Activated CD4-positive, alpha-beta T cell treated with anti-CD3 and anti-CD28 coated beads for 24 hours (primary cell): ENCODE measurements at places on chromosomes 11 and 22.

DNA sequence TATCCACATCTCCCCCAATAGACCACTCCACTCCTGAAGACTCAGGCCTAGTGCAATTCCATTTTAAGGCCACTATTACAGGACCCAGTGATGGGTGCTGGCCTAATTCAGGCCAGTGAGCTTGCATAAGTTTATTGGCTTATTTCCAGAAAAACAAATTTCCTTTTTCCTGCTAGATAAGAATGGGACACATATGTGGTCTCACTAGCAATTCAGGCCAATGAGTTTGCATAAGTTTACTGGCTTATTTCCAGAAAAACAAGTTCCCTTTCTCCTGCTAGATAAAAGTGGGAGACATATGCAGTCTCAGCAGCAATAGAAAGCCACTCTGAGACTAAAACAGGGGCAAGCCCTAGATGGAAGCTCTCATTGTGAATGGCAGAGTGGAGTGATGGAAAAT, 22.4 kb downstream of the ADM start:
- no peak for DNase-seq

- no peak for DNase-seq
Measured at GRCh38 chr11:111438846-111439520, 59.9 kb upstream of the POU2AF1 start.

DNA sequence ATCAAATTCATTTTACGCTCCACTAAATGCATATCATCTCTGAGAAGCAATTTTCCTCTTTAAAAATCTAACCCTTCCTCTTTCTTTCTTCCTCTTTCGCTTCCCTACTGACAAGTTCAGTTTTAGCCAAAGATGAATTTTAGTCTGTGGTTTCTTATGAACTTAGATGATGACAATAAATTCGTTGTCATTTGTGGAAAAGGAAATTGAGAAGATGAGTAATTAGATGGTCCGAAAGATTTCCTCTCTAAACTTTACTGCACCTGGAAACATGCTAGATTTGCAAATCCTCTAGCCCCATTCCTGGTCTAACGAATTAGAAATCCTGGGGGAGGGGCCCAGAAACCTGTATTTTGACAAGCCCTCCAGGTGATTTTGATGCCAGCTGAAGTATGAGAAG, 855.4 kb upstream of the CHORDC1 start:
- no peak for DNase-seq

- no peak for DNase-seq
Measured at GRCh38 chr11:85540635-85541205, 86.4 kb downstream of the DLG2 start.

- peak; percentile 3 for DNase-seq
Measured at GRCh38 chr22:24106385-24107381, 74.6 kb upstream of the SUSD2 start.

- DNase-seq, result no peak
Measured at GRCh38 chr22:22099833-22100812, 117.5 kb upstream of the TOP3B start.

DNA sequence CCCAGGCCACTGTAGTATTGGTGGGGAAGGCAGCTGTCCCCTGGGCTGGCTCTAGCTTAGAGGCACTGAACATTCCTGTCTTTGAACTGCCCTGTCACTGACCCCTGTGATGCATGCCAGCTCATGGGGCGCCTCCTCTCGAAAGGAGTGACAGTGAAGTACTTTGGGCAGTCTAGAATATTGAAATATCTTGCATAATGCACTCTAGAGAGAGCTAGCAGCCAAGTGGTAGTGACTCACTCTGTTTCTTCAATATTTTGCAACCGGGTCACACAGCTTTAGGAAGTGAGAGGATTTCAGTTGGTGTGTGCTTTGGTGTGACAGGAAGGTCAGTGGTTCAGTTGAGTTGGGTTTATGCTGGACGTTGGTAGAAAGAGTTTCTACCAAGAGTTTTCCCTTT, 35.5 kb upstream of the ST14 start:
- no peak for DNase-seq

GRCh38 chr11:76215941-76216340, 9.6 kb upstream of the WNT11 start:
- DNase-seq, result no peak

- peak; percentile 33 for DNase-seq
Measured at GRCh38 chr11:8033305-8034105, 46.4 kb downstream of the EIF3F start.

DNA sequence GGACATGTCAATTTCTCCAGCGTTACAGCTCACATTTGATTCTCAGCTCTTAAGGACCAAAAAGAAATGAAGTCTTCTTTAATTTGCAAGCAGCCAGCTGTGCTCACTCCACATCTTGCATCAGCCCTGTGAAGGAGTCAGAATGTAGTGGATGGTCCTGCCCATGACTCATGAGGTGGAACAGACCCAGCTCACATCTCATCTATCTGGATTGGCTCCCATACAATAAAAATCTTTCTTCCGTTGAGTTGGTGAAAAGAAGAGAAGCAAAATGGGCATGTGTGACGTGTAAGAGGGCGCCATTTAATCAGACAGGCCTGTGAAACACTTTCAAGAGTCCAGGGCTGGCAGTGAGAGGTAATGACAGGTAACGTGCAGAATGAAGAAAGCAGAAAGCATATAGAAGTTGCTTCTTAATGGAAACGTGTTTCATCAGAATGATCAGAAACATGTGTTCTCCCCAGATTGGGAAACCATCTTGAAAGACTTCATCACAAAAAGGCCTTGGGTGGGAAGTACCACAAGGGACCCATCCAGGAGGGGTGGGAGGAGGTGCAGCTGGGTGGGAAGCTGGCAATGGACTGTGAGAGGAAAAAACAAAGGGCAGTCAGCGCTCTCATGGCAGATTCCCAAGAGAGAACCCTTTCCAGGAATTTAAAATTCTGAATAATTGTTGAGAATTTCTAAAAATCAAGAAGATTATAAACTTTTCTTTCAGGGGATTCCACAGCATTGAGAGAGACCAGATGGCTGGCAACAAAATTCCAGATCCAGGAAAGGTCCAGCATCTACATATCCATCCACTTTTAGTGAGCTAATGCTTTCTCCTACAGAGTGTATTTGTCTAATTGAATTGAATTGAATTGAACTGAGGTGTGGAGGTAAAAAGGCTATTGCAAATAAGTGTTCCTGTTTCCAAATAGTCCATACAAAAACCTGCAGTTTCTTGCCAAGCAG, 57.0 kb downstream of the ETS1 start:
- no peak for DNase-seq

DNA sequence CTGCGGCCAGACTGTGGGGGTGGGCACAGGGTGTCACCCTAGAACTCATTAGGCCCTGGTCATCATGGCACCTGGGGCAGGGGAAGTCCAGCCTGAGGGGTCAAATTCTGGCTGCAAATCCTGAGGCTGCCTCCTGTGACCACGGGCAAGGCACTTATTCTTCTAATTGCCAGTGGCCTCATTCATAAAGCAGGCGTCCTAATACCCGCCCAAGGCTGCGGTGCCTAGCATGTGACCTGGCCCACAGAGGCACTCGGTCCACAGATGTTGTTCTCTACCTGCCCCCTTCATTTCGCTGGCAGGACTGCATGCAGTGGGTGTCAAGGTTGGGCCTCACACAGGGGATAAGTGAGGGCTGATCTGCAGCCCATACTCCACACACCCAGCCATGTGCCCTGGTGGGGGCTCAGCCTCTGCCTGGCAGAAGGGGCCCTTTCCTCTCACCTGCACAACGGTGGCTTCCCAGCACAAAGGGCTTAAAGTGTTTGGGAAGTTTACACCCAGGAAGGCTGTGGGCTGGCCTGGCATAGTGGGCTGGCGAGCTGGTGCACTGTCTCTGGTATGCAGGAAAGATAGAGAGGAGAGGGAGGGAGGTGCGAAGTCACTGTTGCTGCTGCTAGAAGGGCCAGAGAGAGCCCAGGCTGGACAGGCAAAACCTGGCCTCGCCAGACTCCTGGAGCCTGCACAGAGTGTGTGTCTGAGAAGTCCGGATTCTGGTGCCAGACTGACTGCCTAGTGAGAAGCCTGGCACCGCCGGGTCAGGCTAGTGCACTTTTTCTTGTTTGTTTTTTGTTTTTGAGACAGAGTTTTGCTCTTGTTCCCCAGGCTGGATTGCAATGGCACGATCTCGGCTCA, 3.2 kb downstream of the MPST start:
- no peak for DNase-seq

GRCh38 chr11:70505331-70505731, 107.0 kb downstream of the CTTN start:
- no peak for DNase-seq

DNA sequence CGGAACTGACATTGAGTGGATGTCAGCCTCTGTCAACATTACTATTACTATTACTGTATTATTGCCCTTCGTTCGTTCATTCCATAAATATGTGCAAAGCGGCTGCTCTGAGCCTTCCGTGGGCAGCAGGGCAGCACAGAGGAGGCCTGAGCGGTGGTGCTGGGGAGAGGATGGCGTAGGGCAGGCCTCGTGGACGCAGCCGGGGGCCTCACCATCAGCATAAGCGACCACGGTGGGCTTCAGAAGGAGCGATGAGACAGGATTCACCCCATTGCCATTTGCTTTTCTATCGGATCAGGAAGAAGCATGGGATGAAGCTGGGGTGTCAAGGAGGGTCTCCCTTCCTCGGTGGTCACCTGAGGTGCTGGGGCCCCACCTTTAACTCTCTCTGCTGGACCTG, 22.7 kb downstream of the ANO1 start:
- DNase-seq, result no peak

GRCh38 chr11:108959874-108960273, 295.0 kb downstream of the DDX10 start:
- DNase-seq, result no peak

DNA sequence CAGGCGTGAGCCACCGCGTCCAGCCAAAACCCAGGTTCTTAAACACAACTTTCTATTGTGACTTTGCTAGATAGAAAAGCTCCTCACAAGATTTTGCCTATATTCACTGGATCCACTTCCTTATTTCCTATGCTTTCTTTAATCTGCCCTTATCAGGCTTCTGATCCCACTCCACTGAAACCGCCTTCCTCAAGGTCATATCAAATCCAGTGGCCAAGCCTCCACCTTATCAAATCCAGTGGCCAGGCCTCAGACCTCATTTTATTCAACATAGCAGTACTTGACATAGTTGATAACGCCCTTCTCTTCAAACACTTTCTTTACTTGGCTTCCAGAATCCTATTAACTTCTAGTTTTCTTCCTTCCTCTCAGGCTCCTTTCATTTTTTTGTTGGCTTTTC, 29.5 kb downstream of the DIXDC1 start:
- DNase-seq, result no peak

- DNase-seq, result no peak
Measured at GRCh38 chr11:19689281-19690000, 23.2 kb upstream of the NAV2 start.

DNA sequence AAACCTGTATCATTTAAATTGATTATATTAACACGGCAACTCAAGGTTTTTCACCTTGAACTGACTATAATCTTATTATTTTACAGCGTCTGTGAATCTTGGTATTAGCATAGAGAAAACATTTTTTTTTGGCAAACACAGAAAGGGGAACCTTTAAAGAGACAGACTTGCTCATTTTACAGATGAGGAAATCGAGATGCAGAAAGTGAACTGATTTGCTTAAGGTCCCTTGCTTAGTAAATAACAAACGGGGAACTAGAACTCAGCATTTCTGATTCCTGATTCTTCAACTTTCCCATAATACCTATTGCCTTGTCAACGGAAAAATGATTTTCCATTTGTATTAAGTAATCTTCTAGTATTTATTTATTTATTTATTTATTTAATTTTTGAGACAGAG, 33.2 kb upstream of the CECR2 start:
- DNase-seq, result no peak

- DNase-seq, result no peak
Measured at GRCh38 chr11:71210861-71211260, 41.5 kb downstream of the SHANK2 start.

GRCh38 chr11:4085575-4085974, 9.0 kb upstream of the RRM1 start:
- no peak for DNase-seq

- DNase-seq, result no peak
Measured at GRCh38 chr11:45097721-45098493, 48.5 kb upstream of the PRDM11 start.

GRCh38 chr11:75150879-75151278, at the start of gene SLCO2B1:
Gene SLCO2B1, plus strand, starts transcription at chr11:75151107. Its CDS starts 275 bp downstream, at chr11:75151382.
- no peak for DNase-seq

- DNase-seq, result no peak
Measured at GRCh38 chr22:22410121-22410520, 98.4 kb downstream of the ZNF280B start.

- no peak for DNase-seq
Measured at GRCh38 chr11:64967375-64967774, 4.5 kb downstream of the MAJIN start.

GRCh38 chr11:111206472-111206871, 39.1 kb upstream of the POU2AF2 start:
- no peak for DNase-seq

DNA sequence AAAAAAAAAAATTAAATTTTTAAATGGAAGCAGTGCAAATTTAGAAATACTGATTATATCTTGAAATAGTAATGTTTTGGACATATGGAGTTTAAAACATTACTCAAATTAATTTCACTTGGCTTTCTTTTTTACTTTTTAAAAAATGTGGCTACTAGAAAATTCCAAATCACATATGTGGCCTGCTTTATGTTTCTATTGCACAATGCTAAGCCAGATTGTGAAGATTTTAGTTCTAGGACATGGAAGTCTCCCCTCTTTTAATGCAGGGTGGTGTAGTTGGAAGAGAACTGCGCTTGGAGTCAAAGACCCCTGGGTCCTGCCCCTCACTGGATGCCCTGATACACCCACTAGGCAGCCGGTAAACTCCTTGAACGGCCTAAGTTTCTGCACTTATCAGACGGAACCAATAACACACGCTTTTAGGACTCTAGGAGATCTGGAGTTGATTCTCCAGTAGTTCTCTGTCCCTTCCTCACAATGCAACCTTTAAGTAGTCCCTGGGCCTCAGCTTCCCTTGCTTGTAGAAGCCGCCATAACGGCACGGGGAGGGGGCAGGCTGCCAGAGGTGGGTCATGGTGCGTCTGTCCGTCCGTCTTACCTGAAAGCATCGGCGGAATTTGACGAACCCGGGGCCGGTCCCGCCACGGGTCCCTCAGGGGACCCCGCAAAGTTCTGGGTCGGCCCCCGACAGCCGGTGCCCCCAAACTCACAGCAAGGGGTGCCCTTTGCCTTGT, 505 bp downstream of the FAM227A start:
- no peak for DNase-seq

DNA sequence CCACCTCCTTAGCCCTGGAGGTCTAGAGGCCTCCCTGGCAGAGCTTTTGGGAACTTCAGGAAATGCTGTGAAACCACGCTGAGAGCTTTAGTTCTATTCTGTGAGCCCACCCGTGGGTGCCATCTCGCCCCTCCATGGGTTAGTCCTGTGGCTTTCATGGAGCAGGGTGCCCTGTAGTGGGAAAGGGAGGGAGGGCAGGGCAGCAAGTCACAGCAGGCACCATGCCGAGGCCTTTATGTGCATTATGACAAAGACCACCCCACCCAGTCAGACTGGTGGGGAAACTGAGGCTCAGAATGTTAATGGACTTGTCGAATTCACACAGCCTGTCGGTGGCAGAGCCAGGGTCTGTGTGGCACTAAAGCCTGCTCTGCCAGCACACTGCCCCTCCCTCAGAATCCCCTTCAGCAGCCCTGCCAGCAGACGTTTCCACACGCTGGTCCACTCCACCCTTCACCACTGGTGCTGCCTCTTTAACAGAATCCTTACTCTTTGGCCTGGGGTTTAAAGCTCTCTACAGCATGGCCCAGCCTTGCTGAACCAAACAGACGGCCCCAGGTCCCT, 13.4 kb downstream of the TMPRSS13 start:
- DNase-seq, result no peak
